ENCODE measurements at places on chromosomes 2 and 18.
A peak's percentile ranks its signal among the peaks of the same experiment; 100 is the strongest.

GRCh38 chr2:112566104-112566503 is 18.3 kb upstream of the CHCHD5 start:
- no peak for DNase-seq

DNA sequence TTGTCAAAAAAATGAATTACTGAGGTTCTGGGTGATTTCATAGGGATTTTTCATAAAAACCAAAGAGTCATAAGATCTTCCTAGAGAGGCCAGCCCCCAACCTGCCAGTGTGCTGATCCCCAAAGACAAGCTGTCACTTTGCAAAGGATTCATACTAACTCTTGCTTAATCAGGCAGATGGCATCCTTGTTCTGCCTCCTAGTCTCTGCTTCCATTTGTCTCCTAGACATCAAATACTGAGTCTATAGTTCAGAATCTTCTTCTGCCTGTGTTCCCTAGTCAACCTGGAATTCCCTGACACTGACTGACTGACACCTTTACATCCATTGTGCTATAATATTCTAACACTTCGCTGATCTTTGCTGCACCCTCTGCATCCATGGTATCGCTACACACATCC is 84.9 kb downstream of the SLC8A1 start:
- DNase-seq: no peak

DNA sequence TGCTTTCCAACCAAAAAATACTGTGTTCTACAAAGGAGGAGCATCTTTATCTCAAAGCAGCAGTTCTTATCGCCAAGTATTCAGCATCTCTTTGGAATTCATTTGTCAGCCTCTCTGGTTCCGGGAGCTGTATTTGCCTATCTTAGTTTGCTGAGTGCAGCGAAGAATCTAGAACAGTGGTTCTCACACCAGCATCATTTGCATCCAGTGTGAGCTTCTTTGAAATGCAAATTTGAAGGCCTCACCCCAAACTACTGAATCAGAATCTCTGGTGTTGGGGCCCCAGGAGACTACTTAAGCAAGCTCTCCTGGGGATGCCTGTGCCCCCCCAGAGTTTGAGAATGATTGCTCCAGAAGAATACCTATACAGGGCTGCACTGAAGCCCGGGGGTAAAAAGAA is 1.5 kb upstream of the PTPN2 start:
- no peak for DNase-seq

DNA sequence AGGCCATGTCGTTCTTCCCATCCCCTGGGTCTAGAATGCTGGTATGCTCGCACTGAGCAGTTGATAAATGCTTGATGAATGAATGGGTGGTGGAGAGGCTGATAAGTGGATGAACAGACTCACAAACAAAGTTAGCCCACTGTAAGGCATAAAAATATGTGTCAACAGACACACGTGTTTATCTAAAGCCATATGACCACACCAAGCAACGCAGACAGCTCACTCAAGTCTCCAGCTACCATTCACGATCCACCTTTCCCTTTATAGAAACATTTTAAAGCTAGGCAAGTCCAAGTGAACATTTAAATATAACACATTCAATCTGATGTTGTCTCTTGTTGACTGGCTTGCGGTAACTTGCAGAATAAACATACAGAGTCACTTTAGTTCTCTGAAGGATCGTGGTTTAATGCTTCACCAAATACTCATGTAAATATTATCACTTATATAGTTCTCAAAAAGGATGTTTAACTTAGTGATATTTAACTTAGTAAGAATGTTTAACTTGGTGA is 105.5 kb downstream of the NOL10 start:
- no peak for DNase-seq

DNA sequence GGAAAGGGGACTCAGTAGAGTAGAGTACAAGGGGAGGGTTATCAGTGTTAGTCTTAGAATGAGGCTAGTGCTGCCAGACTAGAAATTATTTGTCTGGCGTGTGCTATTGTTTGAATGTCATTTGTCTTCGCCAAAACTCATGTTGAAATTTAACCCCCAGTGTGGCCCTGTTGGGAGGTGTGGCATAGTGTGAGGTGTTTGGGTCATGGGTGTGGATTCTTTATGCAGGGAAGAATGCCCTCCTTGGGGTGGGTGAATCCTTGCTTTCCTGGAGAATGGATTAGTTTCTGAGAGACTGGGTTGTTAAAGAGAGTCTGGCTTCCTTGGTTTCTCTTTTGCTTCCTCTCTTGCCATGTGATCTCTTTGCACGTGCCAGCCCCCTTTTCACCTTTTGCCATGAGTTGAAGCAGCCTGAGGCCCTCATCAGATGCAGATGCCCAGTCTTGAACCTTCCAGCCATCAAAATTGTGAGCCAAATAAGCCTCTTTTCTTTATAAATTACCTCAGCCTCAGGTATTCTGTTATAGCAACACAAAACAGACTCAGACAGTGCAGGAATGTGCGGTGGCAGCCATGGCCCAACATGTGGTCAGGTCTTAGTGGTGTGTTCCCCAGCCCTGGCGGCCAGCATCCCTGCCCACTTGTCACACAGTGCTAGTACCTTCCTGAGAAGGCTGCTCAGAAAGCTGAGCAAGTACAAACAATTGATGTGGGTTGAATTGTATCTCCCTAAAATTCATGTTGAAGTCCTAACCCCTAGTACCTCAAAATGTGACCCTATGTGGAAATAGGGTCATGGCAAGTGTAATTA is 48.4 kb upstream of the NAB1 start:
- DNase-seq: no peak

DNA sequence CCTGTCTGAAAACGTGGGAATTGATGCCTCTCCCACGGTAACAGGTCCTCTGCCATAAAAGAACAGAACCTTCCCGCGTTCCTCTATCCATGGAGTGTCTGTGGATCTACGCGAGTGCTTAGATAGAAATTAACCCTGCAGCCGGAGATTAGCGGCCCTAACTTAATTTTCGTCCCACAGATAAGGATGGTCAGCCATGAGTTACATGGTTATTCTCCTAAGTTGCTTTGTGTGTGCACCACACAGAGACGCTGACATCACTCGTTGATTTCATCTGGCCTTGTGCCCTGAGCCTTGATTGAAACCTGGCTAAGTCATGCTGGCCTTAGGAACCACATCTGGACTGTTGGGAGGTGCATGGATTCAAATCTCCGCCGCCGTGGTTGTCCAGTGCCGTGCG is 132.1 kb downstream of the GBX2 start:
- no peak for DNase-seq

DNA sequence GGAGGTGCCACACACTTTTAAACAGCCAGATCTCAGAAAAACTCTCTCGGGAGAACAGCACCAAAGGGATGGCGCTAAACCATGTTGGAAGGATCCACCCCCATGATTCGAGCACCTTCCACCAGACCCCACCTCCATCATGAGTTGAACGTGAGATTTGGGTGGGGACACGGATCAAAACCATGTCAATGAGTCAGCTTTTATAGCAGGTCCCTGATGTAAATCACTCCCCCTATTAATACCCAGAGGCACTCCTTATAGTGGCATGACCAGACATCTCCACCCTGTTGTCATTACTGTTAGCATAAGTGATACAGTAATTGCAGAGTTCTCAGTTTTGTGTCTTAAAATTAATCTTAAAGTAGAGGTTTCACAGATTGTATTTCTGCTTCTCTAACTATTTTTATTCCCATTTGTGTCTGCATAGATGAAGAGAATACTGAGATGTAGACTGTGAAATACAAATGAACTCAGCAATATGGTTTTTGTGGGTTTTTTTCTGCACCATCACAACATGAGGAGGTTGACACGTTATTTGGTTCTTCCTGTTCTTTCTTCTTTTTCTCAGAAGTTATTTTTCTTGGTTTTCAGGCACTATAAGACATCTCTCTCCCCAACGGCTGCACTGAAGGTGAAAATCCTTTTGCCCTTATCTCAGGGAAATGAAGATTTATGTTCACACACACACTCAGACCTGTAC is 218.2 kb downstream of the ARL4C start:
- no peak for DNase-seq

GRCh38 chr2:132627536-132627935 is 42.5 kb downstream of the LYPD1 start:
- no peak for DNase-seq

- DNase-seq: no peak
Observed at GRCh38 chr2:239891698-239892097, 133.4 kb downstream of the NDUFA10 start.

GRCh38 chr2:16665748-16666448 is at the start of gene CYRIA:
TSS of gene CYRIA (minus strand) at chr2:16665834. CDS start at chr2:16588119, 77,715 bp downstream.
- DNase-seq: peak; percentile 46

DNA sequence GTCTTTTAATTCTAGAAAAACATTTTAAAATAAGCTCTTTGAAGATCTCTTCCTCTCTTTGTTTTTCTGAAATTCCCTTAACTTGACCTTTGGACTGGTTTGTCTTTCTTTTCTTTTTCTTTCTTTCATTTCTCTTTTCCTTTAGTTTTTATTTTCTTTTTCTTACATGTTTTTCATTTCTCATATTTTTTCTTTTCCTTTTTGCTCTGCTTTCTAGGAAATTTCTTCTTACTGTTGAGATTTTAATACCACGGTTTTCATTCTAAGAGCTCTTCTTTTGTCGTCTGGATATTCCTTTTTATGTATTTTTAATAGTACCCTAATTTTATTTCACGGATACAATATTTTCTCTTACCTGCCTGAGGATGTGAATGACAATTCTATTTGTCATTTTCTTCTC is 337.8 kb downstream of the AGPS start:
- no peak for DNase-seq

DNA sequence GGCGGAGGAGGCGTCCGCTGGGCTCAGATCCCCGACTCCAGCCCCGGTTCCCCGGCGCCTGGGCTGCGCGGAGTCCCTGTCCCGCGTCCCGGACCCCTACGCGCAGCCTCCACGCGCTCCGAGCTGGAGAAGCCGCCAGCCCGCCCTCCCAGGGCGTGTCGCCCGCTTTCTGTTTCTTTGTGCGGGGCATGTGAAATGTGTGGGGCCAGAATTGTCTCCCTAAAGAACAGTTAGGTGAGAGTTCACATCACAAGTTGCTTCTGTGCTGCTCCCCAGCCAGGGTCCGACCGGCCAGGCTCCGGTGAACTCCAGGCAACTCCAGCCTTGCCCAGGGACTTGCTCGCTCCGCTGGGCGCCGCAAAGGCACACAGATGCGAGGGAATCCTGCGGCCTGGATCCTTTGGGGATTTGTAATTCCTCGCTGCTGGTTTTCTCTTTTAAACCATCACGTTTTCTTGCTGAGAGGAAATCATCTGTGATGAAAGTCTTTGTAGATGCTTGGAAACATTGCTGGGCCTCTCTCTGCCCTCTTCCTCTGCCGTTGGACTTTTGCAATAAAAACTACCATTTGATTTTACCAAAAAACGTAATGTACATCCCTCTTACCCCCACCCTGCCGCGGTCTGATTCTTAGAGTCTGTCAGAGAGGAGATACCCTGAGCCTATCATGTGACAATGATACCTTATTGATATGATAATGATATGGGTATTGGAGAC is 631 bp downstream of the GYPC start:
- DNase-seq: peak; percentile 47

- DNase-seq: peak; percentile 17
Observed at GRCh38 chr2:68320118-68320641, 431 bp upstream of the CNRIP1 start.

DNA sequence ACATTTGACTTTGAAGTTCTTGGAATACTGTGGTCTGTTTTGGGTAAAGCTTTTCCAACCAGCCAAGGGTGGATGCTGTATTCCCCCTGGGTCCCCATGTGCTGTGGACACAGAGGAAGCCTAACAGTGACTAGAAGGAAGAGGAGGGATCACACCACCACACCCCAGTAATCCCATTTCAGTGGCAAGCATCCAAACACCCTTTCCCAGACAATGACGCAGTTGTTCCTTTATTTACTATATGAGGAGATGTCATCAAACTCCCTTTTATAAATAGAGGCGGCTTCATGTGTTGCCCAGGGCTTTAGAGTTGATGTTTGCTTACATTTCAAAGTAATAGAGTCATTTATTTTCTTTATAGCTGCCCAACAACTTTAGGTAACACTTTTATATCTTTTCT is 959.4 kb upstream of the GYPC start:
- no peak for DNase-seq

DNA sequence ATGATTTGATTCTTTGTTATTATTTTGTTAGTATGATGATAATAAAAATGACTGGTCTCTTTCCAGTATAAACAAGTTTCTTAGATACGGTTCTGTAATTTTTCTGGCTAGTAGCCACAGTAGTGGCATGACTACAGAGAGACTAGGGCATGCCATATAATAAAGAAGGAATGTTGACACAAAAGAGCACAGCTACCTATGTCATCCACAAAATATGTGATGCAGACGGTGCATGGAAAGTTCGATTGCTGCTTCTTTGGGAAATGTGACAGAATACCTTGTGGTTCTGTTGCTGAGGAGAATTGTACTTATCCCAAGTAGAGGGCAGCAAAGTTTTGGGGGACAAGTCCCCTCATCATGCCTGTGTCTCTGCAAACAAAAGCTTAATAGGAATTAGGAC is 26.1 kb upstream of the SETBP1 start:
- no peak for DNase-seq

DNA sequence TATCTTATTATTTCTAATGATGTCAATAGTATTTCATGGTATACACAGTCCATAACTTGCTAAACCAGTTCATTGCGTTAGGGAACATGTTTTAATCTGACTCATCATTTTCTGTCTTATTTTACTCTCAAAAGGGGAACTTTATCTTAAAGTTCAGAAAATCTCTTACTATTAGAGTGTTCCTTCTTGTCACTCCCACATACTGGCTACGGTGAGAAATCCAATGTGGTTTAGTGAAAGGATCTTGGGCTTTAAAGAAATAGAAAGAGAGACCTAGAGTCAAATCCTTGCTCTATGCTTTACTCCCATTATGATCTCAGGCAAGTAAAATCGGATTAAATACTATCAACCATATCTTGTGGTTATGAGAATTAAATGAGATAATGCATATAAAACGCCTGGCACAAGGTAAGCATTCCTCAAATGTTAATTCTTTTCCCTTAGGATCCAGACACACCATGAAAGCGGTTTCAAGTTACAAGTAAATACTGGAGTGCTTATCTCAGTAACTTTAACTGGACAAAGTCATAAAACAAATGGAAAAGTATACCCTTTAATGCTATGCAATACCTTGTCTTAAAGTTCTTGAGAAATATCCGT is 576.0 kb downstream of the ARHGAP15 start:
- no peak for DNase-seq

DNA sequence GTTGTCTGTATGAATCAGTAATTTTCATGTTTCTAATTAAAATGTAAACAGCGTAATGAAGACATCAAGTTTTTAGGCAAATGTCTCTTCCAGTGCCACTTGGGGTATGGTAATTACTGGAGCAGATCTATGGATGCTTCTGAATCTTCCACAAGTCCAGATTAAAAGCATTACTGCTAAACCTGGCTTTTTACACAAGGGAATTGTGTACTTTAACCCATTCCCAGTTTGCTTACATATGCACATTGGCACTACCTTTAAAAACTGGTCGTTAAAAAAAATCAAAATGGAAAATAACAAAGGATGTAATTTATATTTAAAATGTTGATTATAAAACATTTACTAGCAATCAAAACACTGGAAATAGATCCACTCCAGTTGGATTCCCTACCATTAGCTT is 19.7 kb downstream of the FIGN start:
- no peak for DNase-seq

All from neuronal stem cell (in vitro differentiated cells).